ENCODE measurements at places on chromosomes 4 and X. TPM values are rescaled to one million over a fixed set of nuclear protein-coding genes. Genes with fewer than 3 reads are reported as not detected.

Gene ADAM29
- total RNA-seq, result not detected

Gene DCX
- 20.8 TPM for total RNA-seq

Gene REELD1
- total RNA-seq, result not detected

Gene STARD8
- 16.1 TPM for total RNA-seq

DNA sequence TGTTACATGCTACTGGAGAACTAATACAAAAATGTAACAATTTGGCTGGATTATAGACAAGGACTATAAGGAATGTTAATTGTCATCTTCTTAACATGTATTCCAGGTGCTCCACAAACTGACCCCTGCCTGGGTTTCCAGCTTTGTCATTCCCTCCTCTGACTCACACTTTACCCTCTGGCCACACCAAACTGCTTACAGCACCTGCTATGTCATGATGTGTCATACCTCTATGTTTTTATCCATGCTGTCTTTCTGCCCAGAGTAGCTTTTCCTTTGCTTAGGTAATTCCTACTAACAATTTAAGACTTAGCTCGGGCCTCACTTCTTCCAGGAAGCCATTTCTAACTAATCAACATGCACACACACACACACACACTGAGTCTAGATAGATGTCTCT, 14.0 kb upstream of the SHROOM4 start:
- no peak for DNase-seq

- no peak for DNase-seq
These were observed 115.6 kb downstream of the SMIM20 start for GRCh38 chr4:26029568-26030131.

DNA sequence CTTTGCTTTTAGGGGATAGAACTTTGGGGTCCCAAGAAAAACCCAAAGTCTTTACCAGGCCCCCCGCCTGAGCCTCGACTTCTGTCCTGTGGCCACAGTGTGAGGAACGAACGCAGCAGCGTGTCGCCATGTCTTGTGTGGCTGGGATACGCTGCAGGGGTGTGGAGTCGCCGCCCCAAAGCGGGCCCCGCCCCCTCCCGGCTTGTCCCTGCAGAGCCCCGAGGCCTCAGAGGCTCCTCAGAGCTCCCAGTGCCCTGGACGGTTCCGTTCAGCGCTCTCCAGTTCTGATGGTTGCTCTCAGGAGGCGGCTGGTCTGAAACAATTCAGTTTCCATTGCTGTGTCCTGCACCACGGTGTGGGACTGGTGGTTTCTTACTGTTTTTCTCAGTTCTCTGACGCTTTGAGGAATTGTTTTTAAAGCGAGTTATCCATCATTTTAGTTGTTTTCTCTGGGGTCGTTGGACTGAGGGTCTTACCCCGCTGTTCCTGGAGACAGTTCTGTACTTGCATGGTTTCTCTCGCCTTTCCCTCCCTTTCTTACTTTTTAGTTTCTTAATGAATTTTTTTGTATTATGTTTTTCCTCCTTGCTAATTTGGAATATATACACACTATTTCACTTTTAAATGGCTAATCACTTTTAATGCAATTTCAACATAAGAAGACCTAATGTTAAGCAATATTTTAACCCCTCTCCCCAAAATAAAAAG, 1.6 kb upstream of the IDUA start:
- peak; percentile 48 for DNase-seq

DNA sequence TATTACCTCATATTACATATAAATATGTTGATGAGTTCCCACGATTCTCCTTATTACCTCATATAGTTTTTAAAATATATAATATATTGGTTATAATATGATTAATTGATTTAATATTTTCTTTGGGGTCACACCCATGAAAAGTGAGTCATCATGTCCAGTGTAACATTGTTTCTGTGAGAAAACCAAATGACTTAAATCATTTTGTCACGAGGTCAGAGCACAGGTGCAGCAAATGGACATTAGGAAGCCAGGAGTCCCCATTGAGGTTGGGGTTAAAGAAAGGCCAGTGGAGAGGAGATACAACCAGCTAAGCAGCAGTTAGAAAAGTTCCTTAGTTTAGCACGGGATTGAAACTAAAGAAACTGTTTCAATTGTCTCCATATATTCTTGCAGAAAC, 133.9 kb upstream of the RAPGEF2 start:
- no peak for DNase-seq
